Psoas muscle (tissue), 8 donors: ENCODE measurements at places on chromosomes 6 and 20. TPM values are rescaled to one million over a fixed set of nuclear protein-coding genes. Genes with fewer than 3 reads are reported as not detected.

GRCh38 chr6:152821525-152821924, 70.9 kb downstream of the VIP start:
- H3K27me3 ChIP-seq, result no peaks in the 10 kb centered on the region
- no peak overlapping the region for H3K27ac ChIP-seq
- no peaks in the 10 kb centered on the region for H3K4me1 ChIP-seq
- H3K36me3 ChIP-seq, result no peaks in the 10 kb centered on the region
- no peak for DNase-seq

GRCh38 chr20:32648761-32649650, 24.7 kb downstream of the C20orf203 start:
- H3K4me3 ChIP-seq, result no peak overlapping the region
- no peak overlapping the region for H3K27ac ChIP-seq
- H3K4me1 ChIP-seq, result no peaks in the 10 kb centered on the region

- H3K4me1 ChIP-seq, result peaks cover 11% of the 10 kb centered on the region
- H3K27me3 ChIP-seq, result no peaks in the 10 kb centered on the region
- DNase-seq, result no peak
- no peaks in the 10 kb centered on the region for H3K36me3 ChIP-seq
- no peak overlapping the region for H3K27ac ChIP-seq
Observed at GRCh38 chr20:35598476-35598875, 17.2 kb upstream of the SPAG4 start.

DNA sequence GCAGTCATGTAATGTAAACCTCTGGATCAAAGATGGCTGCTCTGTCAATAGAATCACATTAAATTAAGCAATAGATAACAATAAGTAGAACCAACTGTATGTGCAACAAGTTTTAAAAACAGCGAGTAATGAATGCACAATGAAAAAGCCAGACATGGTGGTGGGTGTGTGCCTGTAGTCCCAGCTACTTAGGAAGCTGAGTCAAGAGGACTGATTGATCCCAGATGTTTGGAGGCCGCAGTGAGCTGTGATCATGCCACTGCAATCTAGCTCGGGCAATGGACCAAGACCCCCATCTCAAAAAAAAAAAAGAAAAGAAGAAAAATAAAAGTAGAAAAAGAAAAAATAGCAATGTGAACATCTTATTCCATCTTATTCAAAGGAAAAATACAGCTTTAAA, 558.7 kb upstream of the MMS22L start:
- no peaks in the 10 kb centered on the region for H3K27me3 ChIP-seq
- H3K27ac ChIP-seq, result no peak overlapping the region
- no peak for DNase-seq
- H3K4me1 ChIP-seq, result no peaks in the 10 kb centered on the region

DNA sequence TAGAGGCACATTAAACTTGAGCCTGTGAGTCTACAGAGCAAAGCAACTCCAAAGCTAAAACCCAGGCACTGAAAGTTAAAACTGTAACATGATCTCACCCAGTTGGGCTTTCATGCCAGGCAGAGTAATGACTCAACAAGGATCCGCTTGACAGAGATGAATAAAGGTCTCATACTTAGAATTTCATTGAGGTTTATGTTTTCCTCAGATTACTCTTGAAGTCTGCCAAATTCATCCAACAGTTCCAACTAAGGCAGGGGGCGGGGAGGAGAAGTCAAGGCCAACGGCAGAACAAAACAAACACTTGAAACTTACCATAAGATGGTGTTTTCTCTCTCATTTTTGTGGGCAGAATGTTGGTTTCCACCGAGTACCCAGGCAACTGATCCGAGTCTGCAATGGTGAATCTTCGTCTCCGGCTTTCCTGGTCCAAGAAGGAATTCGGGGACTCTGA, 54.0 kb upstream of the IPCEF1 start:
- H3K4me1 ChIP-seq, result peaks cover 33% of the 10 kb centered on the region
- peak overlapping the region; percentile 83 for H3K27ac ChIP-seq
- no peaks in the 10 kb centered on the region for H3K27me3 ChIP-seq
- no peak for DNase-seq
- H3K4me3 ChIP-seq, result peak overlapping the region; percentile 29

GRCh38 chr6:57190140-57190539, 18.0 kb downstream of the BAG2 start:
- peaks cover 24% of the 10 kb centered on the region for H3K36me3 ChIP-seq
- H3K27me3 ChIP-seq, result no peaks in the 10 kb centered on the region
- no peak for DNase-seq
- H3K27ac ChIP-seq, result no peak overlapping the region
- H3K4me3 ChIP-seq, result no peak overlapping the region

GRCh38 chr6:26029570-26029856, 57.7 kb upstream of the HFE start:
- no peaks in the 10 kb centered on the region for H3K36me3 ChIP-seq
- H3K4me1 ChIP-seq, result peaks cover 16% of the 10 kb centered on the region
- no peak overlapping the region for H3K4me3 ChIP-seq
- H3K27me3 ChIP-seq, result peaks cover 3% of the 10 kb centered on the region
- no peak overlapping the region for H3K27ac ChIP-seq
- no peak for DNase-seq

GRCh38 chr6:7515363-7515762, 26.1 kb upstream of the DSP start:
- H3K4me3 ChIP-seq, result no peak overlapping the region
- H3K4me1 ChIP-seq, result no peaks in the 10 kb centered on the region
- no peaks in the 10 kb centered on the region for H3K36me3 ChIP-seq
- H3K27me3 ChIP-seq, result no peaks in the 10 kb centered on the region
- no peak overlapping the region for H3K27ac ChIP-seq
- no peak for DNase-seq

DNA sequence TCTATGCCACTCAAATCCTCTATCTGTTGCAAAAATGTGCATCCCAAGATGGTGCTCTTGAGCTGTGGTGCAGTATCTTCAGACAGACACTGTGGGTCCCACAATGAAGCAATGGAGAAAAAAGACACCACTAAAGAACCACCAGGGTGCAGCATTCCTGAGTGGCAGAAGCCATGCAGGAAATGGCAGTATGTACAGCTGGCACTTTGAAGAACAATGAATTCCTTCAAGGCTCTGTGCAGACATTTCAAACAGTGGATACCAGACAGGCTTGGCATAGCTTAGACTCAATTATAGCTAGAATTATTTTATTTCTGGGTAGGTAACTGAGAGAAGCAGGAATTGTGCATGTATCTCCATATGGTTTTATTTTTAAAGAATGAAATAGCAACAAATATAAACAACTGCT, 24.0 kb upstream of the HDAC2 start:
- H3K4me1 ChIP-seq, result peaks cover 25% of the 10 kb centered on the region
- DNase-seq, result no peak
- peak overlapping the region; percentile 34 for H3K27ac ChIP-seq

GRCh38 chr6:113365191-113365590, 492.0 kb upstream of the MARCKS start:
- no peaks in the 10 kb centered on the region for H3K36me3 ChIP-seq
- DNase-seq, result no peak
- no peaks in the 10 kb centered on the region for H3K27me3 ChIP-seq

GRCh38 chr6:125558241-125558843, 191.1 kb upstream of the HEY2 start:
- H3K4me1 ChIP-seq, result no peaks in the 10 kb centered on the region
- no peak overlapping the region for H3K4me3 ChIP-seq
- H3K27ac ChIP-seq, result no peak overlapping the region

GRCh38 chr6:139600343-139600742, 225.9 kb upstream of the CITED2 start:
- no peak overlapping the region for H3K4me3 ChIP-seq
- no peaks in the 10 kb centered on the region for H3K27me3 ChIP-seq
- H3K36me3 ChIP-seq, result no peaks in the 10 kb centered on the region
- no peak for DNase-seq

DNA sequence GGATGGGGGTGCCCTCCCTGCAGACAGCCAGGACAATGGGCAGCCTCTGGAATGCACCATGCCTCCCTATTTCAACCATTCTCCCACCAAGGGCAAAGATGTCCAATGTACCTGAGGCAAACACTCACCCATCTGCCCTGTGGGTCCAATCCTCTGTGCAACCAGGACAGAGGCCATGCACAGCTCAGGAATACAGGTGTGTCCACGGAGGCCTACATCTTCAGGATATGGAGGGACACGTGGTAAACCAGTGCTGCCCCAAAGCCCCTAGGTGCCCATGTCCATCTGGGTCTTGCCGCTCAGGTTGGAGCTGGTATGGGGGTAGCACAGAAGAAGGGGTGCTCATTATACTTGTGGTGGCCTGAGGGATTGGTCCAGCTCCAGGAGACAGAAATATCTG, 20.4 kb upstream of the TAF8 start:
- no peak for DNase-seq
- no peaks in the 10 kb centered on the region for H3K27me3 ChIP-seq
- no peak overlapping the region for H3K27ac ChIP-seq
- H3K4me1 ChIP-seq, result peaks cover 23% of the 10 kb centered on the region
- H3K4me3 ChIP-seq, result no peak overlapping the region

GRCh38 chr6:144286503-144287393, 1.6 kb downstream of the UTRN start:
- DNase-seq, result peak; percentile 80
- peak overlapping the region; percentile 86 for H3K27ac ChIP-seq
- H3K4me3 ChIP-seq, result peak overlapping the region; percentile 93
- H3K4me1 ChIP-seq, result peaks cover 8% of the 10 kb centered on the region
- peaks cover 2% of the 10 kb centered on the region for H3K36me3 ChIP-seq

DNA sequence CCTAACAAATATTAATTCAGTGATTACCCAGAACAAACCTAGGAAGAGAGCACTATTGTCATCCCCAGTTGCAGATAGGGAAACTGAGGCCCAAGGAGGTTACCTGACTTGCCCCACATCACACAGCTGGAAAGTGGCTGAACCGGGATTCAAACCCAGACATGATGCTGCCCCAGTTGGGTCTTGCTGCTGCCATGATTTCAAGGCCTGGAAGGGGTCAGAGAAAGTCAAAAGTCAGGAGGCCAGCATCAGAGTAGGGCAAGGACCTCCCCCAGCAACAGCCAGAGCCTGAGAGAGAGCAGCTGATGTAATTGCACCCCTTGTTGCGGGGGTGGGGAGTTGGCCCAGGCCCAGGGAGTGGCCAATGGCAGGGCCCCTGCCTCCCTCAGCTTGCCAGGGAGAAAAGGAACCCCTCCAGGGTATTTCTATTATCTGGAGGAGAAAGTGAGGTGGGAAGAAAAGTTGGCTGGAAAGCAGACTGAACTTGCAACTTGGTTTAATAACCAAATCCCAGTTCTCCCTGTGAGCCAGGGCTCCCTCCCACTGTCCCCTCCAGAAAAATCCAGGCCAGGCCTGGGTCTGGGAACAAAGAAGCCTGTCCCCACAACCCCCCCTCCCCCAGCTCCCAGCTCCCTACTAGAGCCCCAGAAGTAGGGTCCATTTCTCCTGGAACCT, 83.6 kb downstream of the MRPL14 start:
- H3K4me1 ChIP-seq, result peaks cover 20% of the 10 kb centered on the region
- no peaks in the 10 kb centered on the region for H3K36me3 ChIP-seq
- no peak overlapping the region for H3K4me3 ChIP-seq
- H3K27ac ChIP-seq, result no peak overlapping the region
- H3K27me3 ChIP-seq, result no peaks in the 10 kb centered on the region

GRCh38 chr20:54668271-54669039, 193.1 kb downstream of the DOK5 start:
- H3K4me3 ChIP-seq, result no peak overlapping the region
- no peak overlapping the region for H3K27ac ChIP-seq
- no peak for DNase-seq
- no peaks in the 10 kb centered on the region for H3K36me3 ChIP-seq

- H3K27ac ChIP-seq, result no peak overlapping the region
- H3K27me3 ChIP-seq, result no peaks in the 10 kb centered on the region
- no peaks in the 10 kb centered on the region for H3K36me3 ChIP-seq
- no peak for DNase-seq
Observed at GRCh38 chr20:8933381-8933807, 135.5 kb upstream of the PLCB4 start.

- peaks cover 8% of the 10 kb centered on the region for H3K27me3 ChIP-seq
- no peak overlapping the region for H3K27ac ChIP-seq
- no peaks in the 10 kb centered on the region for H3K36me3 ChIP-seq
- H3K4me1 ChIP-seq, result no peaks in the 10 kb centered on the region
- DNase-seq, result no peak
- no peak overlapping the region for H3K4me3 ChIP-seq
Observed at GRCh38 chr6:27100921-27101320, 146.6 kb upstream of the PRSS16 start.

GRCh38 chr20:36155991-36156390, 1.5 kb downstream of the EPB41L1 start:
- H3K27me3 ChIP-seq, result no peaks in the 10 kb centered on the region
- no peaks in the 10 kb centered on the region for H3K36me3 ChIP-seq
- DNase-seq, result peak; percentile 30
- H3K4me3 ChIP-seq, result peak overlapping the region; percentile 28

DNA sequence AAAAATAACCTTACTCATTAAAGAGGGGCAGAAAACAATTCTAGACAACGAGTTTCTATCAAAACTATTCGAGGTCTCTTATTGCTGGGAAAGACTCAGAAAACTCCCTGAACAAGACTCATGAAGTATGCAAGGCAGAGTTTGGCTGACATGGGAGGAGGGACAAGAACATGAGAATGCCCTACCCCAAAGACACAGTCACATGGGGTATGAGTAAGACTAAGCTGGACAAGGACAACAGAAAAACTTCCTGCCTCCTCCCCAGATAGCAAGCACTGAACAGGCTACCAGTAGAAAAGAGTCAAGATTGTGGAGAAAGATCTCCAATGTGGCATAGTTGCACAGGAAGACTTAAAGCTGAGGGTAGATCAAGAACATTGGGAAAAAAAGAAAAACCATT, 39.7 kb upstream of the PHIP start:
- H3K36me3 ChIP-seq, result no peaks in the 10 kb centered on the region
- no peak overlapping the region for H3K27ac ChIP-seq
- DNase-seq, result no peak

Gene HTR1E
- total RNA-seq, result not detected

Gene MRPL18
- total RNA-seq, result 45.0 TPM

Gene RFX6
- not detected for total RNA-seq

Gene FOXS1
- 0.83 TPM for total RNA-seq

Gene OLIG3
- total RNA-seq, result not detected

Gene TNFRSF6B
- 2.2 TPM for total RNA-seq

Gene BPI
- 0.41 TPM for total RNA-seq

Gene RBM24
- total RNA-seq, result 135 TPM

Gene CCNC
- total RNA-seq, result 18.6 TPM

Gene COL9A3
- 0.40 TPM for total RNA-seq
